ENCODE measurements at places on chromosomes 2 and 18.

DNA sequence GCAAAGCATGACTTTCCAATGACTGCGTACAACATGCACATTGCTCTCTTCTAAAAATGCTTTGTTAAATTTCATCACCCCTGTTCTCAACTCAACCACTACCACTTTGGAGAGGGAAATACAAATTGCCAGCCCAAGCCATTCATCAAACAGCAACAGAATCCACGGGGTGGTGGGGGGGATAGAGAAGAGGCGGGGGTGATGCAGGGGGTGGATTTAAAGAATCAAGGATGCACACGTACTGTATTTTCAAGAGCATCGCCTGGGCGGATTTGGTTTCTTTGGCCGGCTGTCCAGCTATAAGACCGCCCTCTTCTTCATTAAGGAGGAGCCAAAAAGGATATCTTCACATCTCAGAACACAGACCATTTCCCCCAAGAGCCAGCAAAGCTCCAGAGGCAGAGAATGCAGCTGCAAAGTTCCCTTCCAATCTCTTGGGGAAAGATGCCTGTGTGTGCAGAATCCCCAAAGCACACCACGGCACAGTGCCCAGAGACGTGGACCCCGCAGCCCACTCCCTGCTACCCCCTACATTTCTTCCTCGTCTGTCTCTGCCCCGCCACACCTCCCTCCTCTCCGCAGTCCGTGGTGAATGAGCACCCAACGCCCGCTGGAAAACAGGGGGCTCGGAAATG lies 977 bp downstream of the SLC8A1 start:
- peak; percentile 72 for DNase-seq

- DNase-seq = no peak
Measured at GRCh38 chr2:11559786-11560155, 25.9 kb downstream of the GREB1 start.

- no peak for DNase-seq
Measured at GRCh38 chr2:174053355-174054151, 88.4 kb upstream of the SP3 start.

GRCh38 chr2:218229851-218230250 lies 12.9 kb downstream of the ARPC2 start:
- DNase-seq = no peak

DNA sequence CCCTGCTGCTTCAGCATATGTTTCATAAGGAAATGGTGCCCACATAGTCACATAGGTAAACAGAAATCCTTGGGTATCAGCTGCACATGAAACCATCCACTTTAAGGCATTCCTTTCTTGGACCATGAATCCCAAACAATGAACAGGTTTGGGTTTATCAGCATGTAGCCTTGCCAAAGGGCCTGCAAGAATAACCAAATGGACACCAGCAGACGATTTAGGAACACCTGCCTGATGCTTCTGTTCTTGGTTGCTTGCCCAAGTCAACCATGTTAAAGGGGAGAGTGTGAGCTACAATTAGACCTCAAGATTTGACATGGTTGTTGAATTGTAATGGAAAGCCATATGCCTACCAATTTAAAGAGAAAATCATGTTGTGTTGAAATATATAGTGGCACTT lies 1342.7 kb upstream of the PIK3C3 start:
- no peak for DNase-seq

DNA sequence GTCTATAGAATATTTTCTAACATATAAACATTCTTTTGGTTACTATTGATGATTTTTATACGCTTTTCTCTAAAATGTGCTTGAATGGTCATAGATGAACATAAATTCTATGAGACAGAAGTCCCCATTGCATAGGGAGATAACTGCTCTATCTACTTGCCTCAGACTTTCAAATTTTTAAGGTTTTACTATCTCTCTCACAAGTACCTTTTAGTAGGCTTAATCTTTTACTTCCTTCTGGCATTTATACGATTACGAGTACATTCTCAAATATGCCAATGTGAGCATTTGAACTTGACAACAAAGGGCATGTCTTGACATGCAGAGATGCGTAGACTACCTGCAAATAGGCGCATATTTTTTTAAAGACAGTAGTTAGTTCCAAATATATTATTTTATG lies 935.9 kb upstream of the LRATD1 start:
- no peak for DNase-seq

DNA sequence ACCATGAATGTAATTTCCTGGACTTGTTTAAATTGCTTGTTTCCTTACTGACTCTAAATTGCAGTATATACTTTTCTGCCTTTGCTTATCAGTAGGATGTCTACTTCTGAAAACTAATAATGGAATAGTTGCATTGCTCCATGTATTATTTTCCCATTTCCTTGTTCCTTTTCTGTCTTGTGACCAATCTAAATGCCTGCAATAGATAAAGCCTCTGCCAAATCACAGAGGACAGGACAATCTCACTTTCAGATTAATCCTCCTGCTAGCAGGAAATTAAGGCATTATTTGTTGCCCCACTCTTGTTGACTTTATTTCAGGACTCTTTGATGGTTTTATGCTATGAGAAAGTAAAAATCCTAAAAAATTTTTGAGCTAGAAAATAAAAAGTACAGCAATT lies 4.7 kb upstream of the ESCO1 start:
- DNase-seq = no peak

DNA sequence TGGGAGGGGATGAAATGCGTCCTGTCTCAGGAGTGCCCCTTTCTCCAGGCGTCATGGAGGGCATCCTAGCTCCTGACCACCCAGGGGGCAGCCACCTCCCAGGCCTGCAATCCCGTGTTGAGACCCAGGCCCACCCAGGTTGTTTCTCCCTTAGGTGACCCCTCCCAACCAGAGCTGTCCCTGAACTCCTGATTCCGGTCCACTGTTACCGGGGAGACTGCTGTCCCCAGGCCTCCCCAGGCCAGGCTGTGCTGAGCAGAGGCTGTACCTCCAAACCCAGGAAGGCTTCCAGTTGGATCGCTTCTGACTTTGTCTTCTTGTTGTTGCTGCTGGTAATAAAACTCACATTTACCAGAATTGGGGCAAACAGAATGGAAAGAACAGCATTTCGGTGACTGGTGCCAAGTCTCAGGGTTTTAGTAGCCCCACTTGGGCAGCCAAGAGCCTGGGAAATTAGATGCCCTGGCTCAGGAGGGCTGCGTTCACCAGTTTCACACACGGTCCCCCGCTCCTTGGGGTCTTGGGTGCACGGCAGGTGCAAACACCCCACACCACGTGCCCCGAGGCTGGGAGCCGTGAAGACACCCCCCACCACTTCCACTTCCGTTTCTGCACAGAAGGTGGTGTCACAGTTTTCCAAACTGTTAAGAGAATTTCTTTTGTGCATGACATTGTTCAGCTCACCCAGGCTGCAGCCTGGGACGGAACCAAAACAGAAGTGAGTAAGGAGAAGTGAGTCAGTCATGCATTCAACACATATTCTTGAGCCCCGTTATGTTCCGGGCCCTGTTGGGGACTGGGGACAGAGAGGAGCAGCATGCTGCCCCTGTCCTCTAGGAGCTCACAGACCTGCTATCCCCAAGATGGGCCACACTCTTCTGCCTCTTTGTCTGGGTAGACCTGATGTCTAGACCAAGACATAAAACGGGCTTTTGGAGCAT lies 29.4 kb downstream of the ITM2C start:
- DNase-seq = no peak

GRCh38 chr18:57833441-57834101 lies 30.5 kb upstream of the ATP8B1 start:
- DNase-seq = no peak

GRCh38 chr2:83196225-83196624 lies 1262.9 kb downstream of the SUCLG1 start:
- no peak for DNase-seq

- no peak for DNase-seq
Measured at GRCh38 chr2:215110918-215111317, 27.5 kb downstream of the ABCA12 start.

DNA sequence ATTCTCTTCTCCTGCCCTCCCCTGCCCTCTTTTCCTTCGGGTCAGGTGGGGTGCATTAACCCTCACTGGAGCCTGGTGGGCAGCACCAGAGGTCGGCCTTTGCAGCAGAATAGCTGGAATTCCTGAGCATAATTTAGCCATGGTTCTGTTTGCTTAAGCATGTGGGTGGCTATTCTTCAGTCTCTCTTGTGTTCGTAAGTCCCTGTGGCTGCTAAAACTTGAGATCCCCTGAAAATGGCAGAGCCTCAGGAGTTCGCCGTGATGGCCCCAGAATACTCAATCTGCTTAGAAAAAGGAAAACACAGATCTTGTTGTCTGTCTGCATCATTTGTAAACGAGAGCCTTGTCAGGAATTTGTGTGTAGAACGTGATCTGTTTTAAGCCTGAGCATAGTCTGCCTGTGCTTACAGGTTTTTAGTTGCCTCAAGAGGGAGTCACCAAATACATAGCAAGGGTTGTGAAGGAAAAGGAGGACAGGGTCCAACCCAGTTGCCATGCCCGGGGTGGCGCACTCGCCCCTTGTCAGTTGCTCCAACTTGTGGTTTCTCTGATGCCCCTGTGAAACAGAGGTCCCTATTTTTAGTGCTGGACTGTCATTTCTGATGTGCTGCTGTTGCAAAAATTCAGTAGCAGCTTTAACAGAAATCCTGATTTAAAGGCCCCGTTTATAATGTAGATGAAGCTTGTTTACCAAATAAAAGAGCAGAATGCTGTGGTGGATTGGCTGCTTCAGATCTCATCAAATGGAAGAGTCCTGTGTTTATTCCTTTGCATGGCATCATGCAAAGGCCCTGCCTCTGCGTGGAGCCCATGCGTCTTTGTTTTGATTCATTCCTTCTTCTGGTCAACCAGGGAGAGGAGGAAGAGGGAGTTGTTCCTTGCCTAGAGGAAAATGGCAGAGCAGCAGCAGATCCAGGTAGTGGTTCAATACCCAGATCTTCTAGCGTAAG lies 74.8 kb downstream of the WDSUB1 start:
- no peak for DNase-seq

DNA sequence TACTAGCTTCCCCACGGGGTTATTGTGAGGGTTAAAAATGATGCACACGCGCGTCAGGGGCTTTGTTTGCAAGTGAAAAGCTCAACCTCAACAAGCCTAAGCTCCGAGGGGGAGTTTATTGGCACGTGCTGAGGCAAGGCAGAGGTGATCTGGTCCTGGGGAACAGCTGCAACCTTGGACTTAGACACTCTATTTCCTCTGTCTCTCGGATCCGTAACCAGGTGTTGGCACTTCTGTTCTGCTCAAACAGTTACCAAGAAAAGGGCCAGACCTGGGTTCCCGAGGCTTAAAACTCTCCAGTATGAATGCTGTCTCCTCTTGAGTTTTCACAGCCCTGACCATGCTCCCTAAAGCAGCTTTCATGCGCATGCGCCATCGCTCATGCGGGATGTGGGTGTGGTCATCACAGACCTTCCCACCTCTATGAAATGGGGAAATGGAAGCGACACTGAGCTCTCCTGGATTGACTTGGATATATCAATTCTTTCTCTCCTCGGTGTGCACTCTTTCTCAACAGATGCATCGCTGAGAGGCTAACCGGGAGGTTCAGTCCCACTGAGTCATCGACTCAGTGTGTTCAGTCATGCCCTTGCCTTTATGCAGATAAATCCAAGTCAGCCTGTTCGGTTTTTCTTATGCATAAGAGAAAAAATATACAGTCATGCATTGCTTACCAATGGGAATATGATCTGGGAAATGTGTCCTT lies 19.9 kb upstream of the RAB31 start:
- no peak for DNase-seq

GRCh38 chr2:171149986-171150693 lies 10.6 kb downstream of the TLK1 start:
- DNase-seq = no peak
